ENCODE measurements at places on chromosomes 4 and X.

- DNase-seq, result no peak
Observed at GRCh38 chrX:24443918-24444317, 21.2 kb upstream of the PDK3 start.

DNA sequence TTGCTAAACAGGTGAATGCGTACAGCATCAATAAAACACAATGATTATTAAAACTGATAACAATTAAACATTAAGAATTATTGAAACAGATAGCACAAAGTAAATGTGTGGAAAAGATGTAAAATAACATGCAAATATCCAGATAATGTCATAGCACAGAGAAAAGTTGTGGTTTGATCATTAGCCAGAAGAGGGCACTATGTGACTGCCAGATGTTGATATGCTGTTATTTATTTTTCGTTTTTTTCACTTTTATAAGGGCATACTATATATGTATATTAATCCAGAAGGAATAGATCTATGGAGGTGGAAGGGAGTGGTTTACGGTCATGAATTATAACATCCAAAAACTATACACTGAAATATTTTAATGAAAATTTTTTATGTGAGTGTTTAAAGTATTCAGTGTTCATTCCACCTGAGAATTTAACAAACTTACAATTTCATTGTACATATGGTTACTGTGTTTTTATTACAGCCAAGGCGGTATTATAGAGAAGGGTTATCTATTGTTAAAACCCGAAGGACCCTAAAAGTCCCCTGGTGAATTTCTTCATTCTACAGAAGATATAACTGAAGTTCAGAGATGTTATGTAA lies 211.9 kb upstream of the UGT8 start:
- peak; percentile 45 for DNase-seq

- DNase-seq, result no peak
Observed at GRCh38 chr4:133484287-133484686, 335.2 kb downstream of the PCDH10 start.

GRCh38 chr4:135949931-135950330 lies 1582.4 kb downstream of the PCDH18 start:
- no peak for DNase-seq

GRCh38 chr4:44996276-44996845 lies 270.0 kb upstream of the GNPDA2 start:
- DNase-seq, result no peak

DNA sequence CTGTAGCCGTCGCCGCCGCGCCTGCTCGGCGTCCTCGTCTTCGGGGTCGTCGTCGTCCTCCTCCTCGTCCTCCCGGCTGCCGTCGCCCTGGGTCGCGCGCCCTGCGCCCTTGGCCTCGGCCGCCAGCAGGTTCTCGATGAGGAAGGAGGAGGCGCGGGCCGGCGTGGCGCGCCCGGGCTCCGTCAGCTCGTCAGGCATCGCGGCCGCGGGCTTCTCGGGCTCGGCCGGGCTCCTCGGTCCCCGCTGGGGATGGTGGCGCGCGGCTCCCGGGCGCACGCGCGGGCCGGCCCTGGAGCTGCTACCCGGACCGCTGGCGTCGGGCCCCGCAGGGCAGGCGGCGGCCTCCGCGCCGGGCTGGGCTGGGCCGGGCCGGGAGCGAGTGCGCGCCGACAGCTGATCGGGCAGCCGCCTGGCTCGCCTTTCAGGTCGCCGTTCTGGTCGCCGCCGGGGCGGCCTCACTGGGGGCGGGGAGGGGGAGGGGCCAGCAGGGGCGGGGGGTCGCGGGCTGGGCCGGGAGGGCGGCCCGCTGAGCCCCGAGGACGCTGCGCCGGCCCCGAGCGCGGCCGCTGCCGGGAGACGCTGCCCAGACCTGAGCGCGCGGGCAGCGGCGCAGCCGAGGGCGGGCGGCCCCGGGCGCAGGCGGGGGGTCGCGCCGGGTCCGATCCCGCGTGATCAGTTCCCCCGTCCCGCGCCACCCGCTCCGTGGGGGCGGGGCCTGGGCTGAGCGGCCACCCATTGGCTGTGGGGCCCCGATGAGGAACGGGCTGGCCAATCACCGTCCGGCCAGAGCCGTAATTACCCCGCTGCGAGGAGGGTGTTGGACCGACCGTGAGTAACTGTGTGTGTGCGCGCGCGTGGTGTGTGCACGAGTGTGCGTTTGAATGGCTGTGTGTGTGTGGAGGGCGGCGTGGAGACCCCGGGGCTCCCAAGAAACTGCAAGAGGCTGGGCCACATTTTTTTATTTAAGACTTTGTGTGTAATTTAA lies at the start of gene HMX1:
HMX1 (minus strand) TSS at position 423 of the 985 bp plus-strand sequence; CDS start at position 198, 225 bp downstream.
- DNase-seq, result no peak
